RPMI7951 (cell line): ENCODE measurements at places on chromosomes 5 and 9.

GRCh38 chr5:171961117-171961516, 45.3 kb downstream of the FBXW11 start:
- no peak for DNase-seq

DNA sequence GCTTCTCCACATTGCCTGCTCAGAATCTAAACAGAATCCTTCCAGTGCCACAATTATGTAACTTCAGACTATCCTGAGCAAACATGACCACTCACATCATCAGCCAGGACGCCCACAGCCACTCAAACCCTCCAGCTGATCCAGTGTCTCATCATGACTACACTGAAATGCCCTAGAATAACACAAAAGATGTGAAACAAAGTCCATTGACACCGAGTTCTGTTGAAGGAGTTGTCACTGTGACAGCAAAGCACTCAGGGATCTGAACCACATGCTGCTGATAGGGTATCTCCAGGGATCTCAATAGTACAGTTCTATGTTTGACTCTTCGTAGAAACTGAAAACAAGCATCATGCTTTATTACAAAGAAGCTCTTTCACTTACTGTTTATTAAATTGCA, 150.2 kb downstream of the GABBR2 start:
- peak; percentile 14 for DNase-seq

- DNase-seq: no peak
These were observed 264.3 kb upstream of the MVB12B start for GRCh38 chr9:126062158-126062886.

- peak; percentile 75 for DNase-seq
These were observed 84.4 kb downstream of the C9orf152 start for GRCh38 chr9:110123341-110124095.

DNA sequence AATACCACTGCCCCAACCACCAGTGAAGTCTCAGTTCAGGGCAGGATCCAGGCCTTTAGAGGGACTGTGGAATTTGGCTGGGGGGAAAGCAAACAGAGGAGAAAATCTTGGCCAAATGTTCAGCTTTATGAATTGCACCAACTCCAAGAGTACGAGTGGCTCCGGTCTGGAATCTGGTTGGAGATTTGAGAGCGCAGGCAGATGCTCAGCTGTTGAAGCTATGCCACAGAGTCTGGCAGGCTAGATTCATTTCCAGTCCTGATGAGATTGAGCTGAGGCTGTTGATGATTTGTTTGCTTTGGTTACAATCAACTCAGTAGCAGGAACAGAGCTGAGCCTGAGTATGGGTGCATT, 9.1 kb upstream of the HSPB3 start:
- no peak for DNase-seq

DNA sequence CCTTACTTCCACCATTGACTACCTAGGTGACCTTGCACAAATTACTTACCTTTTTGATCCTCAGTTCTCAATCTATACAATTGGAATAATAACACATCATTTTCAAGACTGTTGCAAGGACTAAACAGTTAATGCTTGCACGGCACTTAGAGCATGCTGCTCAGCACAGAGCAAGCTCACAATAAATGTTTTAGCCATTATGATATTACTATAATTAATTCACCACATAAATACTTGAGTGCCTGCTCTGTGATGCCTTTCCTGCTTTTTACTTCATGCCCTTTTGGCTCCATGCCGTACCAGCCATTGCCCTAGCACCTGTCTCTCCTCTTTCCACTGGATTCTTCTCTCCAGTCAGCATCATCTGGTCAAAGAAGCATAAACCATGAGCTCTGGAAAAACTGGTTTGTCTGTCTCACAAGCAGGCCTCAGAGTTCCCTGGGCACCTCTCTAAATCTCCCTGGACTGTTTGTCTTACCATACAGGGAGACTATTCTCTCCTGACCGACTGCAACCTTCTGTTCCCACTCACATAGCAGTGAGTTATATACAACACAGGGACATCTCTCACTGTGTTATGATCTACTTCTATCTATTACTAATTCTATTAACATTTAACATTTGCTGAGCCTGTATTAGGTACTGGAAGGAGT, 260.4 kb upstream of the ADRA1B start:
- DNase-seq: no peak

- DNase-seq: no peak
These were observed 44.9 kb downstream of the PLEKHG4B start for GRCh38 chr5:136901-137300.

- DNase-seq: no peak
These were observed 109.4 kb upstream of the DMRTA1 start for GRCh38 chr9:22337261-22337660.

DNA sequence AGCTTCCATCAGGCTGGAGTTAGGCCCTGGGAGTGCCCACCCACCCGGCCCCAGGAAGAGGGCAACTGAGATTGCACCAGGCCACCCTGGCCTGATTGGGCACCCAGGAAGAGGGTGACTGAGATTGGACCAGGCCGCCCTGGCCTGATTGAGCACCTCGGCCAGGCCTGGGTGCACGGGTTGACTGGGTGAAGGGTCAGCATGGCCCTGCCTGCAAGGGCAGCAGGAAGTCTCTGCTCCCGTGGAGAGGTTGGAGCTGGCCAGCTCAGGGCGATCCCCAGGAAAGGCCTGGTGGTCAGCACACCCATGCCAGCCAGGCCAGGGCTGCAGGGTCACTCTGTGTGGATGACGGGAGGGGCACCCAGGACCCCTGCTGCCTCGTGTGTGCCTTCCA, 11.8 kb downstream of the ADAMTSL2 start:
- no peak for DNase-seq

- peak; percentile 89 for DNase-seq
These were observed 137.8 kb upstream of the ANKH start for GRCh38 chr5:15009420-15009819.

- DNase-seq: peak; percentile 14
These were observed 19.9 kb upstream of the HMHB1 start for GRCh38 chr5:143791848-143792731.

- peak; percentile 79 for DNase-seq
These were observed 59.7 kb downstream of the GNA14 start for GRCh38 chr9:77588271-77588937.

DNA sequence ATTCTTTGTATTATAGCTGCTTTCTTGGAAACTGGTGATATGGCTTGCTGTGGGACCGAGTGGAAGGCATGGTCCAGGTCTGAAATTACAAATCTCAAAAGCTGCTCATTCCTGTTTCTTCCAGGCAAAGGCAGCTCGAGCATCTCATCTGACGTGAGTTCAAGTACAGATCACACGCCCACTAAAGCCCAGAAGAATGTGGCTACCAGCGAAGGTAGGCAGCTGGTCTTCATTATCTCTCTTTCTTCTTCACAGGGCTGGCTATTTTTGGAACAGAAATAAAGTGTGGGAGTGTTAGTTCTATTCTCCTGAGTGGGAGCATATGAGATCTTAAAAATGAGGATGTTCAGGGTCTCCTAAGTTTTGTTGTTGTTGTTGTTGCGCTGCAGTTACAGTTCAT, 115.9 kb downstream of the FBXL7 start:
- DNase-seq: peak; percentile 3

- peak; percentile 77 for DNase-seq
These were observed 67.1 kb downstream of the KLF4 start for GRCh38 chr9:107422189-107423185.

- DNase-seq: no peak
These were observed 21.3 kb downstream of the C5orf58 start for GRCh38 chr5:170254056-170254455.

DNA sequence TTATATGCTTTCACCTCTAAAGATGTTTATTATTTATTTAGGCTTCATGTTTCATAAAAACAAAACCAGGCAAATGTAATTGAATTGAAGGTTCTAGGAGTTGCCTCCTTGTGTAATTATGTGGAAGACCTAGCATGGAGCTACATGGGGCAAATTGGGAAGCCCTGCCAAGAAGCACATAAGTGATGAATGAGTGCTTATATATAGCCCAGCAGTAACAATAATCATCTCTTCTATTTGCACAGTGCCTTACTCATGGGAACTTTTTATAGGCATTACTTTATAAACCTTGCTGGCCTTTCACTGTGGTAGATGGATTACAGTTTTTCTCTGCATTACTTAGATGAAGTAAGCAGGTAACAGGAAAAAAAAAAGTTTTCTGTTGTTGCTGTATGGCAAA, 40.0 kb upstream of the GRAMD2B start:
- DNase-seq: peak; percentile 31

DNA sequence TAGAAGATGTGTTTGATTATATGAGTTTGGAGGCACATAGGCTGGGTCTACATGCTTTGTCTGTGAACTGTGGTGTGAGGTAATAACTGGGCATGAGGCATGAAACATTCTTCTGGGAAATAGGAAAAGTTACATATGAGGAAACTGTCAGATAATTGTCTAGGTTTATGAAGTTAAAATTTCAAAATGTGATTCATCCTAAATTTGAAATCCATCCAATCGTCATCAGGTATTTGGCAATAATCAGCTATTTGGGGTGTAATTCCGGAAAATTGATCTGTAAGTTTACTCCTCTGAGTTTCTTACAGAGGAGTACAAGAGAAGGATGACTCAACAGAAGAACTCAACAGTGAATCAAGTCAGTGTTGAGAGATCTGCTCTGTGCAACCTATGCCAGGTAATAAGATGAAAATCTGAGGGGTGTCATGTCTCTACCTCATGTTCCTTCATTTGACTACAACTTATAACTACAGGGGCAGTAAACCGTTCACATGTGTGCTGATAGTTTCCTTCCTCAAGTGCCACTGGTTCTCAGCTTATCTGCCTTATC, 1171.6 kb upstream of the CDH18 start:
- DNase-seq: no peak
